ENCODE measurements at places on chromosomes 3 and 15.
A peak's percentile ranks its signal among the peaks of the same experiment; 100 is the strongest.

- DNase-seq: no peak
These were observed 93.3 kb upstream of the CCDC54 start for GRCh38 chr3:107283948-107284347.

GRCh38 chr3:194838236-194838635 is 152.6 kb downstream of the FAM43A start:
- DNase-seq: no peak

GRCh38 chr3:17740721-17741141 is 1.7 kb downstream of the TBC1D5 start:
- no peak for DNase-seq

- no peak for DNase-seq
These were observed 245.1 kb upstream of the LMCD1 start for GRCh38 chr3:8256441-8257071.

DNA sequence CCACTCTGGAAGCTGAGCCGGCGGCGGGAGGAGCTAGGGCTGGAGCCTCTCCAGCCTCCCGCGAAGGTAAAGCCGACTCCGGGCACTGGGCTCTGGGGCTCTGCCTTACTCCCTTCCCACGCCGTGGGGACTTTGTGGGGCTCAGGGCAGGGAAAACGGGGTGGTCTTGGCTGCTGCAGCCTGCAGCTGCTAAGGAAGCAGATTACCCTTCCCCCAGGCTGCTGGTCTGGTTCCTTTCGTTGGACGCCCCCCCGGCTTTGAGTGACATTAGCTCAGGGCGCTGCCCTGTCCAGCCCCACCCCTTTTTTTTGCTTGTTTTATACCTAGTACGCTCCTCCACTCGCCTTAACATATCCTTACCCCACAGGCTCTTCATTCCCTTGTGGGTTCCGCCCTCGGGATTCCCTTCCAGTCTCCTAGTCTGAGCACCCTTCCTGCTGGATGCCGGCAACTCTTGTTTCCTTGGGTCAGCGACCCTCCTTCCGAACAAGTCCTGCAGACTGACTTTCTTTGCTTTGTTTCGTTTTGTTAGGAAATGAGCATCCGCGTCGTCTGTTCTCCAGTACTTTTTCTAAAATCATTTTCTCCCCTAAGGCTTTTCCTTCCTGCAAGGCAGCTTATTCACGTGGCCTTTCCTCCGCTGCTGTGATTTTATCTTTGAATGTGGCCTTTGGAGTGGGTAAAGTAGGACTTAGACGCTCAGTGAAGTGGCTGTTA is 551 bp downstream of the DNAJC13 start:
- DNase-seq: peak; percentile 42

DNA sequence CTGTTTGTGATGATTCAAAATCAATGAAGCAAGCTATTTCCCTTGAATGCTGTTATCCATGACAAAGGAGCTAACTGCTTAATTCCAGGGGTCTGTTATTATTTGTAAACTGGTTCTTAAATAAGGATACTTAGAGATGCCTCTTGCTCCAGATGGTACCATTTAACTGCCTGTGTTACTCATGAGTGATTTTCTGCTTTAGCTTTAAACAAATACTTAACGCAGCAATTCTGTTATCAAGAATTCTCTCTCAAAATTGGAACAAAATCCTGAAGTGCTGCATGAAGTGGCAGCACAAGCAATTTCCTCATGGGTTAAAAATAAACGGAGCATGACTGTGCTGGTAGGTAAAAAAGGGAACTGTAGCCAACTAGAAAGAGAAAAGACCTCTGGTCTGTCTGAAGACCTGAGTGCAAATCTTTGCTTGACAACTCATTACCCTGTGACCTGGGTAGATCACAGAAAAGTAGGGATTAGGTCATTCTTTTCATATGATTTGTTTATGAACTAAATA is 62.5 kb upstream of the GBE1 start:
- no peak for DNase-seq

DNA sequence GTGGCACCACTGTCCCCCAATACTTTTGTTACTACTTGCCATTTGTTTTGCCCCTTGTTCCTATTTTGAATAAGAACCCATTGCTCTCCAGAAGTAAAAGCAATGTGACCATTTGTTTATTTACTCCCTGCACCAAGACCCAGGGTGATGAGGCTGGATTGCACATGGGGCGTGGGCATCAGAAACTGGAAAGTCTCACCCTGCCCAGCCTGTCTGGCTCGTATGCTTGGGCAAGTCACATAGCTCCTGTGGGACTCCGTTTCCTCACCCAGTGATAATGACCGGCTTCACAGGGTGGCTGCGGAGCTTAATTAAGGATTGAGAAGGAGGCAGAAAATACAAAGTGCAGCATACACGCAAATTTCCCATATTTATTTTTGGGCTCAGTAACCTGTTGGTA is 167.7 kb upstream of the ICE2 start:
- no peak for DNase-seq

DNA sequence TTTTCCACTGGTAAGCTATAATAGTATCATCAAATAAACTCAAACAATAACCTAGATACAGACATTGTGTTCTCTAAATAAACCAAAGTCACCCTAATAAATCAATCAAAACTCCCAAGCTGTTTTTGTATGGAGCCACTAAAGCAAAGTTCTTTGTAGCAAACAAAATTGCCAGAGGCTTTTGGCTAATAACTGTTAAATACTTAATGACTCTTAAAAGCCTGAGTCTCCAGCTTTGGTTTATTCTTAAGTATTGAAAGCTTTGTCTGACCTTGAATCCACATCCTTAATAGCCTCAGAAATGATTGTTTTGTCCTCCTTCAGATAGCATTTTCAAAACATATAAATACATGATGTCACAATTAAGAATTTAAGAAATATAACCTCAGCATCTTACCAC is 725.3 kb downstream of the SI start:
- DNase-seq: no peak

DNA sequence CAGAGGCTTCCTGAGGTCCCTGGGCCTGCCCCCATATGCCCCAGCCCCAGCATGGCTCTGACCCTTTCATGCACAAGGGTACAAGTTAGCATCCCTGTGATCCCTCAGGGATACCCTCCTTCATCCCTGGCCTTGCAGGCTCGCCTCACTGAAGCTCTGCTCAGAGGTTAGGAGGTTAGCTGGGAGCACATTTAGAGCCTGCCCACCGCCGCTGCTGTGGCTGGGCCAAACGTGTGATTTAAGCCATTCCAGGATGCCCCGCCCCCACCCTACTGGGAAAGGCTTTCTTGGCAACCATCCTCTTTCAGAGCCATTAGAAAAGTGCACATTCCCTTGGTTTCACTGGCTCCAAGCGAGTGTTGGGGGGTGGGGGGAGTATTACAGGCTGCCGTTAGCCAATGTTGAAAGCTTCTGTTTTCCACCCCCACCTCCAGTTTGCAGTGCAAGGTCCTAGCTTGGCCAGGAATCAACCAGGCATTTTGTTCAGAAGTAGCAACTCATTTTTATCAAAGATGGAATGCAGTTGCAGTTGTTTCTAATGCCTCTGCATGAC is 6.3 kb upstream of the HES1 start:
- DNase-seq: no peak

- no peak for DNase-seq
These were observed 38.8 kb downstream of the CRTAP start for GRCh38 chr3:33152363-33153360.

GRCh38 chr3:124250053-124250452 is 258.1 kb upstream of the ROPN1 start:
- DNase-seq: no peak

- no peak for DNase-seq
These were observed 282.4 kb upstream of the UMPS start for GRCh38 chr3:124447845-124448244.

DNA sequence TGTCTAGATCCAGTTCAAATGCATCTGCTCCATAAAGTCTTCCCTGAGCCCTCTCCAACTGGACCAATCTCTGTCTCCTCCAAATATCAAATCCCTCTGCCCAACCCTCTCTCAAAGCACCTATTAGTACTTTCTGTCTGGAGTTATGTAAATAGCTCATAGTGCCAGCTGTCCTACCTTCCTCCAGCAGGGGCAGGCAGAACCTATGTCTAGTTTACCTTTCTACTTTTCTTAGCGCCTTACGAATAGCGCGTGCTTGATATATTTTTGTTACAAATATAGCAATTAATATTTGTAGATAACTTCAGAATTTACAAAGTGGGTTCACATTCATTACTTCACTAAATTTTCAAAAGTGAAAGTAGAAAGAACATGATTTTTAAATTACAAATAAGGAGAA is 14.0 kb upstream of the CCDC80 start:
- DNase-seq: no peak

- no peak for DNase-seq
These were observed 46.5 kb downstream of the CDC25A start for GRCh38 chr3:48141604-48142137.

GRCh38 chr3:121885386-121885785 is 8.8 kb upstream of the SLC15A2 start:
- DNase-seq: no peak

- DNase-seq: peak; percentile 87
These were observed 97.7 kb downstream of the RPL39L start for GRCh38 chr3:187041362-187042307.

DNA sequence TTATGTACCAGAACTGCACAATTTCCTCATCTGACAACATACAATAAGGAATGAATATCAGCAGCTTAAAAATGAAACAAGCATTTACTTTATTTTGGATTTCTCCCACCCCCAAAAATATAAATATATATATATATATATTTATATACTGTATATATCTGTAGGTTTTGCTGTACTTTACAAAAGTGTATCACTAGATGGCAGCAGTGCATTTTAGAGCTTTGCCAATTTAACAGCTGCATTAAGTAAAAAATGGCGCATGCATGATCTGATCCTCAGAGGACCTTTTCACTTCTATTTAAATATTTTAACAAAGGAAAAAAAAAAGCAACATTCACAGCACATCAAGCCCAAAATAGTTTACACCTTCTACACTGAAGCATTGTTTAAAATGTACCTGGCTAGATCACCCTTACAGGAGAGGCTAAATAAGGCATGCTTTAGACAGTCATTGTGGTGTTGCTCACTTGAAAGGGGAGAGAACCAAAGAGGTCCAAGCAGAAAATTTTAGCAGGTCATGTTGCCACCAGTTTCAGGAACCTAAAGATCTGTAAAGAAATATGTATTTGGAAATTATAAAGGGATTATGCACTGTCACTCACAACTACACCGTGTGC is 72.6 kb downstream of the NPTN start:
- peak; percentile 44 for DNase-seq

GRCh38 chr15:71187526-71187925 is 72.3 kb downstream of the THSD4 start:
- no peak for DNase-seq

DNA sequence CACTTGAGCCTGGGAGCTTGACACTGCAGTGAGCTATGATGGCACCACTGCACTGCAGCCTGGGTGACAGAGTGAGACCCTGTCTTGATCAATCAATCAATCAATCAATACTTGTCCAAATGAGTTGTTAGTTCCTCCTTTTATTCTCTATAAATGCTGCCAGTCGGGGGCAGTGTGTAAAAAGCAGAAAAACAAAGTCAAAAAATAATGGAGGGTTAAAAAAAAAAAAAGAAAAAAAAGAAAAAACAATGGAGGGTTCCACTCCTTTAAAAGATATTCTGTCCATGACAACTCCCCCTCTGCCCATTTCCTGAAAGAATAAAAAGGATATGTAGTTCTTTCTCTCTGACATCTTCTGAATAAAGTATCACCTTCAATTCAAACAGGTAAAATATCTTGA is 1068.6 kb downstream of the FHIT start:
- DNase-seq: no peak

- no peak for DNase-seq
These were observed 759.2 kb upstream of the CFAP20DC start for GRCh38 chr3:59809016-59809415.

DNA sequence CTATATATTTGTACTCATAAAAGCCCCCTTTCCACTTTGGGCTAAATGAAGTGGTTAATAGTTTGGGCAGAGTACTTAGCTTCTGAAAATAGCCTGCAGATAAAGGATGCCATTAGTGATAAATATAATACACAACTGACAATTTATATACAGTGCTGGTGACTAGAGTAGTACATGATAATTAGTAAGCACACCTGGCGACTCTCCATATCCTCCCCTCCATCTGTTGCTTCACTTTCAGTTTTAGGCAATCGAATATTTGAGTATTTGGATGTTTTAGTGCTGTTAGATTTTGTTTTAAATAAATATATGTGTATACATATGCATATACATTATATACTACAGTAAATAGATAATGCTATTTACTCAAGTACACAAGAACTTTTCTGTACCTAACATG is 35.9 kb upstream of the CHMP2B start:
- no peak for DNase-seq

DNA sequence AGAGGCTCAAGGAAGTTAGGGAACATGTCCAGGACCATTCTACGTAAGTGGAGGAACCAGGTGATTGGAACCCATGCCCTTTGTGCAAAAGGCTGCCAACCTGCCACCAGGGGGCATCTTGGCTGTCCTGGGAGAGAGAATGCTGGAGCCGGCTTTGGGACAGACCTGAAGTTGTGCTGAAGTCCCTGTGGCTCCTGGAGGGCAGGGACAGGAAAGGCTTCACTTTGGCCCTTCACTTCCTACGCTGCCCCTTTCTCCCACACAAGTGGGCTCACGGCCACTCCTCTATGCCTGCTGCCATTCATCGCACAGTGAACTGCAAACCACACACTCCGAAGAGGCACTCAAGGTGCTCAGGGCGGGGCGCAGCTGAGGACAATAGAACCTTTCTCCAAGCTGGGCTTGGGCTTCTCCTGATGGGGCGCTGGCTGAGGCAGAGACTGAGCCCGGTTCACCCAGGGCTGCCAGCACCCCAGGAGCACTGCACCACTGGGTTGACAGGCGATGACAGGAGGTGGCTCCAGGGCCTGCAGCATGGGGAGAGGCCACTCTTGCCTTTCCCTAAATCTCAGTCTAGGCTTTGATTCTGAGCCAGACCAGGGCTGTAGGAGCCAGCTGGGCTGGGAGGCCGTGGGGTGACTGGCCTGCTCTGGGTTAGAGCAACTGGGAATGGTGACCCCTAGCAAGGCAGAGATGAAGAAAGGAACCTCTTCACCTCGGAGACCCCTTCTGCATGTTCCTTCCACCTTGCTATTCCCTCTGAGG is 8.4 kb downstream of the SHF start:
- peak; percentile 33 for DNase-seq

DNA sequence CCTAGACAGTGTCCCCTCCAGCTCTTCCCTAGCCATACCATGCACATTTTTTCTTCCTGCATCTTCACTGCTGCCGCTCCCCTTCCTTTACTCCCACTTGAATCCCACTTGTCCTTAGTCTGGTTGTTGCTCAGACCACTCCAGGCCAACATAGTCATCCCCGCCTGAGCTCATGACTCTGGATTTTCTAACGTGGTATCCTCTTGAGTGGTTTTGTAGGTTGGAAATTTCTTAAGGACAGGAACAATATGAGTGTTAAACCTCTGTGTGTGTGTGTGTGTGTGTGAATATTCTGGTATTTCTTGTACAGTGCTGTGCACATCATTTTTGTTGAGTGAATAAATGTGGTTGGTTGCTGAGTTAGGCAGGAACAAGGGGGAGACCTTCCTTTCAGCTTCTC is 3.1 kb downstream of the BAHD1 start:
- DNase-seq: no peak
